T-helper 2 cell (primary cell): ENCODE measurements at places on chromosomes 6 and 20.

- no peak for DNase-seq
Measured at GRCh38 chr20:62772103-62772611, 24.1 kb upstream of the MRGBP start.

DNA sequence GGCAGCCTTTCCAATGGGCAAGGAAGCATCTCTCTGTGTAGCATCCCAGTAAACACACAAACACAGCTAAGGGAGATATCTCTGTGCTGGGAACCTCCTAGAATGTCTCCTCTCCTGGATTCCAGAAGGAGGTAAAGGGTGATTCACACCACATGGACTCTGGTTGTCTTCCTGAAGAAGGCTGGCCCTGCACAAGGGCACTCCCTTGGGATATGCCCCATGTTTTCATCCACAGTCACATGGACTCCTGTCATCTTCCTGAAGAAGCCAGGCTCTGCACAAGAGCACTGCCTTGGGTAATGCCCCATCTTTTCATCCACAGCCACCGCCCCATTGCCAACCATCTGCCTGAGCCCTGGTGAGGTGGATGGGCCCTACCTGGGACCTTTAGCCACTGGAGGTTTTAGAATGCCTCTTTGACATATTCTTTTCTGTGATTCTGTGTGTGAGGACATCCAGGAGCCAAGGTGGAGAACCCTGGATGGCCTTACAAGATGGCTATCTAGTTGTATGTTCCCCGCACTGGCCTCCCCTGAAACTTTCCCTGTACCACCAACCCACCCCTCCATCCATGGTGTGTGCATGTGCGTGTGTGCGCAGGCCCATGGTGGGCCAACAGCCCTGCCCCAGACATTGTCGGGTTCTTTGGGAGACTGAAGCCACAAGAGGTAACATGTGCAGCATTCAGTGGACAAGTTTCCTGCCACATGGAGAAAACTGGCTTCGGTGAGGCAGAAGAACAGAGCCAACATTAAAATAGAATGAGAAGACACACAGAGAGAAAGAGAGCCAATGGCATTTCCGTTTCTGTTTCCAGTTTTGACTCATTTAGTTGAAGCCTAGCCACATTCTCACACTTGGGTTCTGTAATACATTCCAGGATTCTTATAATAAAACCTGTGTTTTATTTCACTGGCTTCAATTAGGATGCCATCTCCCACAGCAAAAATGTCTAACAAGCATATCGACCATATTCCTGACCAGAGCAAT is 110.2 kb upstream of the CST7 start:
- DNase-seq = peak; percentile 46

GRCh38 chr20:62685781-62686555 is 22.7 kb upstream of the NTSR1 start:
- DNase-seq = no peak

GRCh38 chr6:80217794-80218193 is 111.3 kb downstream of the BCKDHB start:
- no peak for DNase-seq

GRCh38 chr6:167932468-167933276 is 64.8 kb upstream of the KIF25 start:
- no peak for DNase-seq

- DNase-seq = no peak
Measured at GRCh38 chr20:14189794-14190402, 147.5 kb downstream of the FLRT3 start.
